Naive thymus-derived CD4-positive, alpha-beta T cell (primary cell): ENCODE measurements at places on chromosomes 7 and 10. TPM values are rescaled to one million over a fixed set of nuclear protein-coding genes. Genes with fewer than 3 reads are reported as not detected.

DNA sequence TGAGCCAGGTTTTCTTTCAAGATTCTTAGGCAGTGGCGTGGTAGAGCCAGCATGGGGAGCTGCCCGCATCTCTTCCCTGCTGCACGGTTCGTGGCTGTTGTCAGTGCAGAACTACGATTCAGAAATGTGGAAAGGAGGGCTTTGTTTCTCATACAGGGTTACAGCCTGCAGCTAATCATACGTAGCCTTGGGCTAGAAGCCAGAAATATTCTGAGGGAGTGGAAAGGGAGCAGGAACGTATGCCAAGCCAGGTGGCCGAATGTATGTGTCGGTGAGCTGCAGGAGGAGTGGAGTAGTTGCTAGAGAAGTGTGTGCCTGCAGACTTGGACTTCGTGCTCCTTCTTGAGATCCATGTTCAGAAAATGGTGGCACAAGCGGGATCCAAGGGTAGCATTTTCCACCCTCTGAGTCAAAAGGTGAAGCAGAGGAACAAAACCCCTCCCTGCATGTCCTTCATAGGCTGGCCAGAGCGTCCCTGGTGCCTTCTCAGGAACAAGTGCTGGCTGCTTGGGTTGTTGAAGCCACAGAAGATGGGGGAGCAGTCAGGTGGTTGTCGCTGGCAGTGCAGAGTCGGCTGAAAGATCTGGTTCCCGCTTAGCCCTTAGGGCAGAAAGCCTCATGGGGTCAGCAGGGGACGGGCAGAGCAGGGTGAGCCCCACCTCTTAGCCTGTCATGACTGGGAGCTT, 40.9 kb downstream of the LANCL2 start:
- peaks cover 10% of the 10 kb centered on the region for H3K36me3 ChIP-seq
- no peak for DNase-seq
- no peak overlapping the region for H3K4me3 ChIP-seq
- H3K4me1 ChIP-seq: no peaks in the 10 kb centered on the region
- H3K27ac ChIP-seq: no peak overlapping the region
- H3K27me3 ChIP-seq: no peaks in the 10 kb centered on the region

GRCh38 chr7:64892116-64892515, 11.0 kb upstream of the ZNF273 start:
- H3K27me3 ChIP-seq: peaks cover 7% of the 10 kb centered on the region
- peaks cover 10% of the 10 kb centered on the region for H3K4me1 ChIP-seq
- no peak overlapping the region for H3K4me3 ChIP-seq
- H3K27ac ChIP-seq: no peak overlapping the region

DNA sequence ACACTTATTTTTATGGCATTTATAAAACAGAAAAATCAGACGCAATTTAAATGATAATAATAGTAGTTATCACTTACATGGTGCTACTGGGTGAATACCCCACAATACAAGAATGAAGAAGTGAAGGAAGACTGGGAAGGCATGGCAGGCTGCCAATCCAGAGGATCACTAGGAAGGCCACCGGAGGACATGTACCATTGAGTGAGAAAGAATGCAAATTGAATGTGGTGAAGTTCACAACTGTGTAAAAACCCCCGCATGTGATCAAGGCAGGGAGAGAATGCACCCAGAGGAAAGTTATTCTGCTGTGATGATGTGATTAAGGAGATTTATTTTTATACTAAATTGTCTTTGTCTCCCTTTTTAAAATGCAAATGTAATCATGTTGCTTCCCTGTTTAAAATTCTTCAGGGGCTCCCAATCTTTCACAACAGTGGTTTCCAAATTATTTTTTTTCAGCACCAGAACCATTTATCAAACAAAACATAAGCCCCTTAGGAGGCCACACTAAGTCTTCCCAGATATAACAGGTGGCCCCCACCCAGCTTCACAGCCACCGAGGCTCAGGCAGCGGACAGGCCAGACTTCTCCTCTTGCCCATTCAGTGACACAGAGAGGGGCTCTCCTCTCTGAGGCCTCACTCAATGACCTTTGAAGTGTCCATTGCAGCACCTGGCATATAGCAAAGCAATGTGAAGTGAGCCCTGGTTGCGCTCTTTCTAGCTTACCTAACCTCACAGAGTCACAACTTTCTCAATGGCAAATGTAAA, 59.6 kb downstream of the FRMPD2 start:
- H3K27me3 ChIP-seq: no peaks in the 10 kb centered on the region
- H3K4me1 ChIP-seq: no peaks in the 10 kb centered on the region
- no peak overlapping the region for H3K4me3 ChIP-seq
- H3K27ac ChIP-seq: no peak overlapping the region

GRCh38 chr7:143958781-143959180, 4.1 kb downstream of the OR2F1 start:
- no peak for DNase-seq
- no peaks in the 10 kb centered on the region for H3K4me1 ChIP-seq
- H3K36me3 ChIP-seq: no peaks in the 10 kb centered on the region
- H3K27ac ChIP-seq: no peak overlapping the region

DNA sequence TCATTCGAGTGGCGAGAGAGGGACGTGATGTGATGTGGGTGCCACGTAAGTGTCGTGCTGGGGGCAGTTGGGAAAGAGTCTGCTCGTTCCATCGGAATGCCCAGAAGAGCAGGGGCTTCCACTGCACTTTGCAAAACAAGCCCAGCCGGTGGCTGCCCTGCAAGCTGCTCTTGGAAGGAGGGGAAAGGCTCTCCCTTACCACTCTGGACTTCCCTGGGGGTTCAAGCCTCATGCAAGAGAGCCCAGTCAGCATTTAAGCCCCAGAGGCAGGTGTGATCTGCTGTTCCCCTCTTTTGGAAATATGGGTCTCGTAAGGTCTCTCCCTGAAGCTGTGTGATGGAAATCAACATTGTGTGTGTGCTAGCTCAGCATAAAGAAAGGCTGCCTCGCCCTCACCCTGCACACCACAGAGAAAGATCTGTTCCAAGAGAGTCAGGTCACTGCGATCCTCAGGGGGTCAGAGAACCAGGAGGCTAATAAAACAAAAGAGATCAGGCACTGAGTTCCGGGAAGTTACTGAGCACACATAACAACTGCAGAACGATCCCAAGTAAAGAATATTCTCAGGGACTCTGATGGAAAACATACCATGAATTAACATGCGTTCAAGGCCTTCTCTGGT, 212.5 kb downstream of the ADAM12 start:
- H3K27me3 ChIP-seq: no peaks in the 10 kb centered on the region
- no peaks in the 10 kb centered on the region for H3K36me3 ChIP-seq
- no peak overlapping the region for H3K27ac ChIP-seq
- no peaks in the 10 kb centered on the region for H3K4me1 ChIP-seq
- no peak overlapping the region for H3K4me3 ChIP-seq

DNA sequence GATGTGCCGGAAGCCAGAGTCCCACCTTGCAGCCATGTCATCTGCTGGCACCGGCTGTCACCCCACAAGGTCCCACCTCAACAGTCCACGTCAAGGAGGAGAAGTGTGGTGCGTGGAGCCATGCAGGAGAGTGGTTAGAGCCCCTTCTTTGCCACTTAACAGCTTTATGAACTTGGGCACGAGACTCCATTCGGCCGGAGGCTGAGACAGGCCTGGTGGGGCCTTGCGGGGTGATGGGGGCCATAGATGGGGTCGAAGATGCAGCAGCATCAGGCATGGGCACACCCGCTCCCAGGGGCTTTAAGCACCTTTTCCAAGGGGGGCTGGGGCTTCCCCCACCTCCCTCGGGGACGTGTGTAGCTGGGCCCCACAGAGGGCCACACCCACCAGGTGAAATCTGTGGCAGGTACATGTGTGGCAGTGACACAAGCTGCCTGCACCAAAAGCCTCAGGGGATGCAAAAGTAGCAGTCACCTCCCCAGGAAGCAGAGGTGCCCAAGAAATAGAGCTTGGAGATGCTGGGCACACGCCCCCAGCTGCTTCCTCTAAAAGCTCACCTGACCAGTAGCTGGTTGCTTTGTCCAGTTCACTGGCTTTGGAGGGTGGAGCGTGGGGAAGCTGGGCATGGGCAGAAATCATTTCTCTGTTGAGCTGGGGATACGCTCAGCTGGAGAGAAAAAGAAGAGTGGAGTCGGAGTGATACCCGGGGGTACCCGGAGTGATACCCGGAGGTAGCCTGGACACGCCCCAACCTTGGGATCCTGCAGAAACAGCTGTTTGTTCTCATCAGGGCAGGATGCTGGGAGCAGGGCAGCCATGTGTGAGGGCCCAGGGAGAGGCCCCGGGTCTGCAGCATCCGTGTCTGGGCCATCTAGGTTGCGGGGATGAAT, 199.8 kb downstream of the EBF3 start:
- no peaks in the 10 kb centered on the region for H3K27me3 ChIP-seq
- H3K27ac ChIP-seq: no peak overlapping the region
- H3K4me1 ChIP-seq: no peaks in the 10 kb centered on the region

DNA sequence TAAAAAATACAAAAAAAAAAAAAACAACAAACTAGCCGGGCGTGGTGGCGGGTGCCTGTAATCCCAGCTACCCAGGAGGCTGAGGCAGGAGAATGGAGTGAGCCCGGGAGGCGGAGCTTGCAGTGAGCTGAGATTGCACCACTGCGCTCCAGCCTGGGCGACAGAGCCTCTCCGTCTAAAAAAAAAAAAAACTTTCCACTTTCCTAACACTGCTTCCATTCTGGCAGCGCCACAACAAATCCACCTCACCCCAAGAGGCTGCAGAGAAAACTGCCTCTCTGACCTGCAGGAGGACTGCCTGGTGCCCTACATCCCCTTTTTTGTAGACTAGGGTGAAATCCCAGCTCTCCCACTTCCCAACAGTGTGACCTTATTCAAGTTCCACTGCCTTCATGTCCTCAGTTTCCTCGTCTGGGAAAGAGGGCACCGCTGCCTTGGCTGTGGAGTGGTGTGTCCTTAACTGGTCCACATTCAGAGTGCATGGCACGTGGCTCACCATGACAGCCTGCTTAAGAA, 2.6 kb upstream of the MBL2 start:
- H3K27me3 ChIP-seq: no peaks in the 10 kb centered on the region
- no peaks in the 10 kb centered on the region for H3K4me1 ChIP-seq
- no peak overlapping the region for H3K27ac ChIP-seq
- H3K36me3 ChIP-seq: no peaks in the 10 kb centered on the region
- no peak overlapping the region for H3K4me3 ChIP-seq

DNA sequence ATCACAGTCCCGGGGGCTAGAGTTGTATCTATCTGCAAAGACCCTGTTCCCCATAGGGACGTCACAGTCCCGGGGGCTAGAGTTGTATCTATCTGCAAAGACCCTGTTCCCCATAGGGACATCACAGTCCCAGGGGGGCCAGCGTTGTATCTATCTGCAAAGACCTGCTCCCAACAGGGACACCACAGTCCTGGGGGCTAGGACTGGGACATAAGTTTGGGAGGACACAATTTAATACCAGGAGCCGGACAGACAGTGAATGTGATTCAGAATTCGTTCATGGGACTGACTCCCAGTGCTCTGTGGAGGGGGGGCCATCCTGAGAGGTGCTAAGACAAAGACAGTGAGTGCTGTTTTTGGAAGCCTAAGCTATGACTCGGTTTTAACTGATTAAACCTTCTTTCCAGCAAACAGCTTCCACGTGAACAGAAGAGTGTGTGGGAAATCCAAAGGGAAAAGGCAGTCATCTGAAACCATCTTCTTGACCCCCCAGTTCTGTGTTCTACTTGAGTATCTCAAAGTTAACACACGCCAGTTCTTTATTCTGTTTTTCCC, 153.0 kb downstream of the DIP2C start:
- no peak overlapping the region for H3K27ac ChIP-seq
- H3K36me3 ChIP-seq: no peaks in the 10 kb centered on the region
- H3K4me3 ChIP-seq: no peak overlapping the region
- no peak for DNase-seq

- no peaks in the 10 kb centered on the region for H3K27me3 ChIP-seq
- H3K4me3 ChIP-seq: no peak overlapping the region
- H3K4me1 ChIP-seq: peaks cover 14% of the 10 kb centered on the region
- H3K27ac ChIP-seq: peak overlapping the region; percentile 10
- no peak for DNase-seq
Observed at GRCh38 chr7:48108959-48109847, 20.1 kb downstream of the UPP1 start.

- no peak for DNase-seq
- no peaks in the 10 kb centered on the region for H3K4me1 ChIP-seq
- no peak overlapping the region for H3K27ac ChIP-seq
- no peaks in the 10 kb centered on the region for H3K36me3 ChIP-seq
- no peak overlapping the region for H3K4me3 ChIP-seq
Observed at GRCh38 chr7:11681461-11681860, 150.5 kb downstream of the THSD7A start.

- H3K36me3 ChIP-seq: no peaks in the 10 kb centered on the region
- no peak overlapping the region for H3K27ac ChIP-seq
- no peaks in the 10 kb centered on the region for H3K4me1 ChIP-seq
- H3K27me3 ChIP-seq: no peaks in the 10 kb centered on the region
- DNase-seq: no peak
Observed at GRCh38 chr7:111159426-111159825, 68.5 kb downstream of the LRRN3 start.

- no peaks in the 10 kb centered on the region for H3K36me3 ChIP-seq
- DNase-seq: peak; percentile 45
- H3K27me3 ChIP-seq: no peaks in the 10 kb centered on the region
- H3K4me3 ChIP-seq: no peak overlapping the region
- peaks cover 82% of the 10 kb centered on the region for H3K4me1 ChIP-seq
- peak overlapping the region; percentile 83 for H3K27ac ChIP-seq
Observed at GRCh38 chr10:14584661-14585060, 190.0 kb downstream of the FAM107B start.

DNA sequence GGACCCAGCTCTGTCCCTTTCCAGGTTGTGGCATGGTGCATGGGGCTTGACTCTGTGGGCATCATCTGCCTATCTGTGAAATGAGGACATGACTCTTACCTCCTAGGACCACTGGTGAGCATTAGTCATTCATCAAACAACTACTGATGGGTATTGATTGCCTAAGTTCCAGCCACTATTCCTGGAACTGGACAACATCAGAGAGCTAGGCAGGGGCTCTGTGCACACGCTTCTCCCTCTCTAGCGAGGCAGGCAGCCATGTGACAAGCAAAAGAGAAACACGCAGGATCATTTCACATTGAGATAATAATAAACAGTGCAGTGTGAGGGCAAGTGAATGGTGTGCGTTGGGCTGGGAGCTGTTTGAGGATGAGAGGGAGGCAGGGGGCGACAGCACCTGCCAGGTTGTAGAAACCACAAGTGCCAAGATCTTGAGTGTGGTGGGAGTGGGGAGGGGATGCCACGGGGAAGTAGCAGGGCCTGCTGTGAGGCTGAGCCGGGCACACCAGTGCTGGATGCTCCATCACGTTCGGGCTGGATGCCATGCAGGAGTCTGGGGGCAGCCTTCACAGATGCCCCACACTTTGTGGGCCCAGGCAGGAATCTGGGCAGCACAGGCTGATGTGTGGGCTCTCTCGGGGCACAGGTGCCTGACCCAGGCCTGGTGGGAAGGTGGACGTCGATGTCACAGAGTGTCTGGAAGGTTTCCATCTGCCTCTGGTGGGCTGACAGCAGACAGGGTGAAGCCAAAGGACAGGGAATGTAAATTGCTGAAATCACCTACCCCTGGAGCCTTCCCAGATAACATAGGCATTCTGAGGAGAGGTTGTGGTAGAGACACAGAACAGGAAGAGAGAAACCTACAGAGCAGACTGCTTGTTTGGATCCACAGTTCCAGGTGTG, 405.5 kb downstream of the RPS24 start:
- H3K4me1 ChIP-seq: no peaks in the 10 kb centered on the region
- H3K27me3 ChIP-seq: no peaks in the 10 kb centered on the region
- no peak overlapping the region for H3K27ac ChIP-seq
- no peak overlapping the region for H3K4me3 ChIP-seq
- H3K36me3 ChIP-seq: no peaks in the 10 kb centered on the region

GRCh38 chr7:132966754-132967469, 115.0 kb downstream of the CHCHD3 start:
- H3K36me3 ChIP-seq: no peaks in the 10 kb centered on the region
- no peak overlapping the region for H3K4me3 ChIP-seq
- H3K4me1 ChIP-seq: no peaks in the 10 kb centered on the region
- H3K27ac ChIP-seq: no peak overlapping the region
- no peaks in the 10 kb centered on the region for H3K27me3 ChIP-seq
- DNase-seq: no peak

The CAMK2B gene
- total RNA-seq: 0.61 TPM

The EGFR gene
- 0.16 TPM for total RNA-seq

The FAM107B gene
- total RNA-seq: 189 TPM

The HEPACAM2 gene
- total RNA-seq: 0.32 TPM
